ENCODE measurements at places on chromosomes 3 and 15.

DNA sequence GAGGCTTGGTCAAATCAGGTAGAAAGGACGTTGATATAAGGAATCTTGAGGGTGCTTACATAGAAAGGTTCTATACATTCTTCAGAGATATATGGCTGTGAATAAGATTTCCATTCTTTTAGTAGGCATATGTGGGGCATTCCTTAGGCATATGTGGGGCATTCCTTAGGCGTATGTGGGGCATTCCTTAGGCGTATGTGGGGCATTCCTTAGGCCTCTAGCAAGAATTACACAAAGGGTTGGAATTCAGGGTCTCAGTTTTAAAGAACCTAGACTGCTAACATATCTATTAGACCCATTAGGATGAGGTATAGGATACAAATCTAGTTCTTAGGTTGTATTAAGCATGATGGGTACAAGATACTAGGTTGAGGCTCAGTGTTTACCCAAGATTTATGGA is 607.8 kb downstream of the SI start:
- no peak for DNase-seq

DNA sequence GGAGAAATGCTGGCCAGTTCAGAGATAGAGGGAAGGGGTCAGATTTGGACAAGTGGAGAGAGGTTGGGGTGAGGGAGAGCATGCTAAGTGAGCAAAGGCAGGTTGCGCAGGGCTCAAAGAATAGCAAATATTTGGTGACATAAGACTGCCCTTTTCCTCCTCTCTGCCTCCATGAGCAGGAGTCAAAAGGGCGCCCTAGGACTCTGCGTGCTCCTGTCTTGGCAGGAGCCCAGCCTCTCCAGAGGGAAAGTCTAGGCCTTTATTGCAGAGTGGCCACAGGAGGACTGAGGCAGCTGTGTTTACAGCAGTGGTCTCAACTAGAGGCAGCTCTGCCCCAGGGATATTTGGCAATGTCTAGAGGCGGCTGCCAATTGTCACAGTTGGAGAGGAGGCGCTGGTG is 165.6 kb downstream of the FAM43A start:
- DNase-seq, result no peak

DNA sequence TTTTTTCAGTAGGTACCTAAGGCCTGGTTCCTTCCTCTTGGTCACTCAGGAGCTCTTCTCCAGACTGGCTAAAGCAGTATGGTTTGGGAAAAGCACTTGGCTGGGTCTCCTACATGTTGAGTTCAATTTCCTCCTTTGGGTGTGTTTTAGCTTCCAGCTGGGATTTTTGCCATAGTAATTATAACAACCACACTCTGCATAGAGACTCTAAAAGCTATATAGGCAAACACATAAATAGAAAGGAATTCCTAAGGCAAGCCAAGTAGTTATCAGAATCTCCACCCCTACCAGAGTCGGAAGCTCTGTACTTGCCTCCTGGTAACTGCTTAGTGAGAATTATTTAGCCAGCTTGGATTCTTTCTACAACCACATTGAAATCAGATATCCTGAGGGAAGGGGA is 48.6 kb downstream of the FOXL2 start:
- DNase-seq, result no peak

GRCh38 chr3:127226946-127227842 is 34.3 kb downstream of the PRR23E start:
- no peak for DNase-seq

DNA sequence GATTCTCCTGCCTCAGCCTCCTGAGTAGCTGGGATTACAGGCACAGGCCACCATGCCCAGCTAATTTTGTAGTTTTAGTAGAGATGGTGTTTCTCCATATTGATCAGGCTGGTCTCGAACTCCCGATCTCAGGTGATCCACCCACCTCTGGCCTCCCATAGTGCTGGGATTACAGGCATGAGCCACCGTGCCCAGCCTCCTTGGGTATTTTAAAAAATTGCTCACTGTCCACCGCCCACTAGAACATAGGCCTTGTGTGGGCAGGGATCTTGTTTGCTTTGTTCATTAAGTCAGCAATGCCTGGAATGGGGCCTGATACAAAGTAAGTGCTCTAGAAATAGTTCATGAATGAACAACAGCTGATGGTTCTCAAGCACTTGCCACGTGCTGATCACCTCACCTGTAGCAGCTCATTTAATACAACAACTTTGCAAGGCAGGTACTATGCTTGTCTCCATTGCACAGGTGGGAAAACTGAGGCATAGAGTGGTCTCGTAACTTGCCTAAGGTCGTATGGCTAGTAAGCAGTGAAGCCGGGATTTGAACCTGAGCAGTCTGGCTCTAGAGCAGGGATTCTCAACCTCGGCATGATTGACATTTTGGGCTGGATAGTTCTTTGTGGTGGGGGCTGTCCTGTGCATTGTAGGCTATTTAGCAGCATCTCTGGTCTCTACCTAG is 12.7 kb upstream of the CTSH start:
- no peak for DNase-seq

- DNase-seq, result no peak
These were observed 192.6 kb upstream of the LYSMD4 start for GRCh38 chr15:99925661-99926461.

- no peak for DNase-seq
These were observed 1.2 kb downstream of the NT5DC2 start for GRCh38 chr3:52532517-52532837.

DNA sequence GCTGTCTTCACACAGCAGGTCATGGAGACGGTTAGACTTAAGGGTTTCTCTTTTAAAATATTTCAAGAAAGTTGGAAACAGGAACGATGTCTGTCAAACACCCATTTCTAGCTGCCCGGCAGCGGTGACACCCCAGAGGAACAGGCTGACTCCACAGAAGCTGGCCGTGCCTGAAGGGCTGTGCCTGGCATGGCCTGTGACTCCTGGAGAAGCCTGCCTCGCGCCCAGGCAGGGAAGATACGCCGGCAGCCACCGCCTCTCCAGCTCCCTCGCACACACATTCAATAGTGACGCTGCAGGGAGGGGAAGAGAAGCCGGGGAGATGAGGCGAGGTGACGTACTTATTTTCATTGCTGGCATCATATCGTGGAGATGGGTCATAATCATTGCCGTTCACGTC is 59.9 kb downstream of the PCSK6 start:
- DNase-seq, result no peak

- no peak for DNase-seq
These were observed 97.5 kb upstream of the STAC start for GRCh38 chr3:36282766-36283165.

DNA sequence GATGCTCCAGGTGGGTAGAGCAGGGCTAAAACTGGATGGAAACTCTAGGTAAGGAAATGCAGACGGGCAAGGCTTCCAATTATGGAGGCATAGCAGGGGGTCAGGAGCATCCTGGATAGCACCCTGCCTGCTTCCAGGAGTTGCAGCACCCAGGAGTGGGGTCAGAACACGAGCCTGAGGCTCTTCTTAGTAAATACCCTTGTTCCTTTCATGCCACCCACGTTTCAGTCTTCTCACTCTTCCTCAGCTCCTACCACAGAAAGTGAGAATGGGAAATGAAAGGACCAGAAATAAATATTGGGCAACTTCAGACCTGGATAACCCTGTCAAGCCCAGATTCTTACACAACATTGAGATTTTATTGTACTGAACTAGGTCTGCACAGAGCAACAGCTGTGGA is 16.4 kb downstream of the CCR1 start:
- no peak for DNase-seq

DNA sequence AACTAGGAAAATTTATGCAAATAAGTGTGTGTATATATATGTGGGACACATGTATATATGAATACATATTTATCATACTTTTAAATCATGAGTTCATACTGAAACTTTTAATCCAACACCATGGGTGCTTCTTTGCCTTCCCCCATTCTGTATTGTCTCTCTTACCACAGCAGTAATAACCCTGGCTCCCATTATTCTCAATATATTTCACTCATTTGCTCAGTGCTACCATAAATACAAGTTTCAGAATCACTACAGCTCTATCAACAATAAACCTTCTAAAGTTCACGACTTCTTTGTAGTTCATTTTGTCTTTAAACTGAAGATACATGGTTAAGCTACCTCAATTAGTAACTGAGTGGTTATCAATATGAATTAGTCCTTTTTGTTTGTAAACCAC is 82.2 kb downstream of the PCCB start:
- DNase-seq, result no peak

DNA sequence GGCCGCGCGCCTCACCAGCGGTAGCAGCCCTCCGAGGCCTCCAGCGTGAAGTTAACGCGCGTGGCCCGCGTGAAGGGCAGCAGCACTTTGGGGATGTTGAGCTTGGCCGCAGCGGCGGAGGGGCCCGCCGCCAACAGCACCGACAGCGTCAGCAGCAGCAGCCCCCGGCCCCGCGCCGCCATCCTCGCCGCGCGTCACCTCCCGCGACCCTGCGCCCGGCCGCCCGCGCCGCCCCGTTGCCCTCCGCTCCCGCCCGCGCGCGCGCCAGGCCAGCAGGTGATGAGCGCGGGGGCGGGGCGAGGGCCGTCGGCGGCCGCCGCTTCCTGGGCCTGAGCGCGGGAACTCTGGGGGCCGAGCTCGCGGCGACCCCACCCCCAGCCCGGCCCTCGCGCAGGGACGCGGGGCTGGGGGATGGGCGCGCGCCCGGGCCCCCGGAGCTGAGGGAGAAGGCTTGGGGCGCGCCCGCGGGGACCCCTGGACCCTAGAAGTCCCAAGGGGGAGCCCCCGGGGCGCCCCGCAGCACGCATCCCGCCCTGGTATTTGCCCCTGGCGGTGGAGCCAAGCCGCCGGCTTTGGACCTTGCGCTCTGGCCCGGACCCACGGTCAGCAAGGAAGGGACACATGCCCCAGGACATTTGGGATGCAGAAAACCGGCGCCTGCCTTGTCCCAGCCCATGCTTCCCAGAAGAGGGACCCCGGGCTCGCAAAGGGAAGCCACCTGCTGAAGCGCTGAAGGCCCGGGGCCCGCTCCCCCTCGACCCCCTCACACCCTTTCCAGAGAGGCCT is at the start of gene NUP210:
Gene NUP210 (minus strand): TSS at position 278 of the 786 bp plus-strand sequence. CDS start 96 bp downstream, at position 182.
- no peak for DNase-seq

DNA sequence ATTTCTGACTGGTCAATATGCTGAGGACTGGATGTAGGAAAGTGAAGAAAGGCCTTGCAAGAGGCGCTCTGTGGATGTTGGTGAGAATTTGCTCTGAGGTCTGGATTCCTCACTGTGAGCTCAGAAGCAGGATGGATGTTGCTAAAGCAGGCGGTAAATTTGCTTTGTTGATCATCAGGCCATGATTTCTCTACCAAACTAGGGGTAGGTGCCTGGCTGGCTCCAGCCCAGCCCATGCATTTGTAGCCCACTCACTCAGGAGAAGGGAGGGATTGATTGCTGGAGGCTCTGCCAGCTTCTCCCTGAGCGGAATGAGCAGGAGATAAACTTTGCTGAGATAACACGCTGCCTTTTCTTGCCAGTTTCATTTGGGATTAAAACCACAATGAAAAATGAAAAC is 44.3 kb upstream of the NTRK3 start:
- DNase-seq, result no peak

GRCh38 chr3:3516996-3517395 is 282.2 kb upstream of the LRRN1 start:
- no peak for DNase-seq

GRCh38 chr3:120274739-120275167 is 10.3 kb downstream of the GPR156 start:
- DNase-seq, result no peak

GRCh38 chr15:39597751-39598185 is 16.9 kb downstream of the THBS1 start:
- DNase-seq, result no peak

- no peak for DNase-seq
These were observed 31.7 kb downstream of the SLC6A6 start for GRCh38 chr3:14434126-14434497.

GRCh38 chr3:50445919-50446318 is 57.5 kb downstream of the CACNA2D2 start:
- DNase-seq, result no peak

DNA sequence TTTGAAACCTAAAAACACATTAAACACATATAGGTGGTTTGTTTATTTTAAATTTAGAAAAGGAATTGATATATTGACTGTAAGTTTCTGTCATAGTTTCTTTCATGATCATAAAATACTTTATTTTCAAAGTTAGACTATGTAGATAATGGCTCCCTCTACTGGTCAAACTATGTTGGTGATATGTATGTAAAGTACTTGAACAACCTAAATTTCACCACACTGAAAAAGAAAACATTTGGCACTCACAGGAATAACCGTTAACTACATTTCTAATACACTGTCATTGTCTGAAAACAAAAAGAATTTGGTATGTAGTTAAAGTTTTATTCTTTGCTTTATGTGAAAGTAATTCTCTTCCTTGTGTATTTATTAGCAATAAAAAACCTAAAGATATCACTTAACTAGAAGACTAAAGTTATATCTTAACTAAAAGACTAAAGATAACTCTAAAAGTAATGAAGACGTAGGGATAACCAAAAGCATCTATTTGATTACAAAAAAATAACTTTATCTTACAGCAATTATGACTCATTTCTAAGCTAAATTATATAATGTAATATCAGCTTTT is 427.5 kb downstream of the VGLL3 start:
- no peak for DNase-seq

- DNase-seq, result no peak
These were observed 132.7 kb downstream of the GHSR start for GRCh38 chr3:172315401-172316091.

DNA sequence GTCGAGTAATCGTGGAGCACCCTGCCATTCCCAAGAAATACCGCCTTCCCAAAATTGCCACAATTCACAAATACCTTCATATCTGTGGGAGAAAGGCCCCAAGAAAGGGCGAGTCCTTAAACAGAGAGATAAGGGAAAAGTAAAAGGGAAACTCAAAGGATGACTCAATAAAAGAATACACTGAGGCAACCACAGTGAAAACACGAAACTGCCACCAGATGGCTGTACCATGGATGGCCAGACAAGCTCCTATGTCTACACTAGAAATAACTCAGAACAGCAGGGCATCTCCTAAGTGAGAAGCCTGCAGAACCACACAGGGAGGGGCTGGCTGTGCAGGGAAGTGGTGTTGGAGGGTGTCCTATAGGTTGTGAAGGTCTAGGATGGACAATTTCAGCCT is 25.0 kb downstream of the SRGAP3 start:
- DNase-seq, result no peak

DNA sequence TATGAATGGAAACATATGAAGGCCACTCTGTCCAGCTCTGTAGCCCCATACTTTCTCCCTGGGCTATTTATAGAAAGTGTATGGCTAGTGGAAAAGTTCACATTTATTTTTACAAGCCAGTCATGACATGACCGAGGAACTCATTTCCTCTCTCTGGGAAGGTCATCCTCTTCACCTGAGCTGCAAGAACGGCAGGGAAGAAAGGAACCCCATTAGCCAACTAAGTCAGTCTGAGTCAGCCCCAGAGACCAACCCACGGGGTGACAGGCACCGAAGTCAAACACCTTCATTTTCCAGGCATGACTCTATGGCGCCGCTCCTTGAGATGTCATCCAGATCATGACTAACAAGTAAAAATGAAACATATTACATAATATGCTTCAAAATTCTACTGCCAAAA is 4.8 kb downstream of the PAQR9 start:
- DNase-seq, result no peak
